Lung microvascular endothelial cell (primary cell): ENCODE measurements at places on chromosomes 4 and X. TPM values are rescaled to one million over a fixed set of nuclear protein-coding genes. Genes with fewer than 3 reads are reported as not detected.

The DDX53 gene
- not detected in 2 replicates for total RNA-seq

The ZNF718 gene
- total RNA-seq = 2.2 and 5.4 TPM in 2 replicates

The SHISA3 gene
- total RNA-seq = 0.44 and 0.60 TPM in 2 replicates

The PNMA6E gene
- total RNA-seq = not detected in 2 replicates

The IL1RAPL1 gene
- 0.22 TPM in 1 of 2 replicates, not detected in the other for total RNA-seq

The FMR1NB gene
- not detected in 2 replicates for total RNA-seq

The CDS1 gene
- total RNA-seq = under 0.01 TPM in 1 of 2 replicates, not detected in the other
